ENCODE measurements at places on chromosomes 6 and 20. TPM values are rescaled to one million over a fixed set of nuclear protein-coding genes. Genes with fewer than 3 reads are reported as not detected.

- DNase-seq, result no peak
Measured at GRCh38 chr6:41568585-41569384, 22.6 kb downstream of the FOXP4 start.

GRCh38 chr6:160333101-160333500 is 15.1 kb upstream of the SLC22A3 start:
- DNase-seq, result no peak

DNA sequence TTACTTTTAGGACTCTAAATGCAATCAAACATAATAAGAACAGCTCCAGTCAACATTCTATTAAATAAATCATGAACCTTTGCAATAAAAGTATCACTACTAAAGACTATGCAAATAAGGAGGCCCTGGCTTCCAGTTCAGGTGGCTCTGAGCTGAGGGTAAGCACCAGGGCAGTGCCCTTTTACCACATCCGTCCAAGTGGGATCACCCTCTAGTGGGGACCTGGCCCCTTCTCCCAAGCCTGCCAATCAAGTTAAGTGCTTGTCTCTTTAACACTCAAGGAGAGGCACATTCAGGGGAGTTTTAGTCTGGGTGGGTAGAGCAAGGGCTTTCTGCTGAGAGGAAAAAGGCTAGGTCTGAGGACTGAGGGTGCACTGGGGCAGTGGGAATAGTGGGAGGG is 161.4 kb downstream of the TMEM200A start:
- peak; percentile 26 for DNase-seq

- DNase-seq, result no peak
Measured at GRCh38 chr6:25576919-25577318, 75.1 kb upstream of the SCGN start.

DNA sequence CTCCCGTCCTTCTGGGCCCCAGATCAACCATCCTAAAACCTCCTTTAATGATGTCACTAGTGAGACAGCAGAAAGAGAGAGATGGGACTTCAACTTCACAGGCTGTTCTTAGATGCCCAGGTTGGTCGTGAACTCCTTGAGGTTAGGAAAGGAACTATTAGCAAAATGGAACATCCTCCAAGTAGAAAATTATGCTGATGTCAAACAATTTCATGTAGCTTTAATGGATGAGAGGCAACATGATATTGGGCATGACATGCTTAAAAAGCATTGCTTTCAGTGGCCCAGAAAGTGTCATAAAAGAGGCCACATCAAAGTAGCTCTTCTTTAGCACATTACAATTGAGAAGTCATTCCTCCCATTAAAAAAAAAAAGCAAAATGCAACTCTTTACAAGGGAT is 248.1 kb downstream of the PTPRT start:
- no peak for DNase-seq

DNA sequence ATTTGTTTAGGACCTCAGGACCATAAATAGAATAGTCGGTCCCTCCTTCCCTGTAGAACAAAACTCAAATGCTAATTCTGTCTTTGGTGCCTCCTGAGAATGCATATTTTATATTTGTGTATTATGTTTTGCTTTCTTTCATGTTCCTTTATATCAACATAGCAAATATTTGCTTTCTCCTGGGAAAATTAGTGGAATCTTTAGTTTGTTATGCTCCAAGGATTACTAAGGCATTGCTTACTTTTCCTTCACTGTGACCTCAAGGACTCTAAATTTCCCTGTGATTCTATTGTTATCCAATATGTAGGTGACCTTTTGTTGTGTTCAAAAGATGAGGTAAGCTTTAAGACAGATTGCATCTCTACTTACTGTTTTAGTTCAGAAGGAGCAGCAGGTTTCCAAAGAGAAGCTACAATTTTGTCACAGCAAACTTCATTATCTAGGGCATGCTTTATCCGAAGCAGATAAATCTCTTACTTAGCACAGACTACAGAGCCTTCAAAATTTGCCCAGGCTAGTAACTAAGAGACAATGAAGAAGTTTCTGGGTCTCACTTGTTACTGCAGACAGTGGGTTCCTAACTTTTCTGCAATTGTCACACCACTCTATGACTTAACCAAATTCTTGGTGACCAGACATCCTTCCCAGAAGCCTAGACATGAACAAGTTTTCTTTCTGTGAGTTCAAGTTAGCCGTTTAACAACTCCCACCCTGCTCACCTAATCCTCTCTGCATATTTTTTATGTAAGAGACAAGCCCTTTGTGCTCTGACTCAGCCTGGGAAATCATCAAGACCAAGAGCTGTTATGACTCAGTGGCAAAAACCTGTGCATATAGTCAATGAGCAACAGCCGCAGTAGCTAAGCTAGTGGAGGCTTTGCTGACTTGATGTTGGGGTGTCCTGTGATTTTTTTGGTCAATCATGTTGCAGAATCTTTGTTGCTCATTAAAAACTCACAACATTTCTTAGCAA is 378.8 kb downstream of the QKI start:
- DNase-seq, result no peak

The FAM184A gene
- 0.85 TPM for total RNA-seq

Data from PC-9 (cell line).